ENCODE measurements at places on chromosomes 5 and 9. TPM values are rescaled to one million over a fixed set of nuclear protein-coding genes. Genes with fewer than 3 reads are reported as not detected.
A peak's percentile ranks its signal among the peaks of the same experiment; 100 is the strongest.

Gene SPOCK1
- not detected for total RNA-seq

Gene FAM151B
- total RNA-seq: 1.1 TPM

GRCh38 chr9:2624051-2624682 is 2.6 kb downstream of the VLDLR start:
- no peak for DNase-seq

DNA sequence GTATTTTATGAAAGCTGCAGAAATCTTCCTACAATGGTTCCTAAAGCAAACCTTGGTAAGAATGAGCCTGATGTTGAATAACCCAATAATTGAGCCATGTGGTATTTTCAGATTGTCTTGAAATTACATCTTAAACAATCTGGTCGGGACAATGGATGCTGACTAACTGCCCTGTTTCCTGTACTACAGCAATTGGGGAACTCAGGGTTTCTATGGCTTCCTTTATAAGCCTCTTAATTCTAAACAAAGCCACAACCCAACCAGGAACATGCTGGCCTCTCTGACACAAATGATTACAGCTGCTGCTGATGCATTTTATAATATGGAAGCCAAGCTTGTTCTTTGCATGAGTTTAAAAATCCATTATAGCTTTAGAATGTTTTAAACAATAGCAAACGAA is 30.2 kb downstream of the PTPN3 start:
- DNase-seq: no peak

DNA sequence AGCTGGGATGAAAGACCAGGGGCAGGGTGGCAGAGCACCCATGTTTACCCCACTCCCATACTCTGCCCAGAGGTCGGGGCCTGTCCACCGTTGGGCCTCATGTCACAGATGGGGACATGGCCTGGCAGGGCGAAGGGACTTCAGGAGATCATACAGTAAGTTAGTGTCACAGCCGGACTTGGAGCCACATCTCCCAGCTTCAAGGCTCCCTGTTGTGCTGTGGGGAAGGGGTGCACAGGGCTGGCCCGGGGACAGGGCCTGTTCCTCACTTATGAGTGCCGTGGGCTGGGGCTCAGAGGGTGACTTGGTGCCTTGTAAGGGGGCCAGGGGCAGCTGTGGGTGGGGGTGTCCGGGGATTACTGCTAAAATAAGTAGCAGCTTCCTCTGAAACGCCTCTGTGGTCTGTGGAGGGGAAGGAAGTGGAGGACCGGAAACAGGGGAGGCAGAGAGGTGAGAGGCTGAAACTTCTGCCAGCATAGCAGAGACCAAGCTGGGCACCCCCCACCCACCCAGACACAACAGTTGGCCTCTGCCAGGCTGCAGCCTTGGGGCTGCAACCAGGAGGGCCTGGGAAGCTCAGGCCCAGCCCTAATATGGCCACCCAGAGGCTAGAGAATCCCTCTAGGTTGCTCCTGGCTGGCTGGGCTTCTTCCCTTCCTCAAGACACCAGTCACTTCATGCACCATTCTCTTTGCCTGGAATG is 41.1 kb upstream of the NEK6 start:
- DNase-seq: peak; percentile 84

GRCh38 chr5:158458086-158458485 is 599.1 kb upstream of the CLINT1 start:
- no peak for DNase-seq

- no peak for DNase-seq
Measured at GRCh38 chr5:127804886-127805426, 101.8 kb downstream of the CCDC192 start.

DNA sequence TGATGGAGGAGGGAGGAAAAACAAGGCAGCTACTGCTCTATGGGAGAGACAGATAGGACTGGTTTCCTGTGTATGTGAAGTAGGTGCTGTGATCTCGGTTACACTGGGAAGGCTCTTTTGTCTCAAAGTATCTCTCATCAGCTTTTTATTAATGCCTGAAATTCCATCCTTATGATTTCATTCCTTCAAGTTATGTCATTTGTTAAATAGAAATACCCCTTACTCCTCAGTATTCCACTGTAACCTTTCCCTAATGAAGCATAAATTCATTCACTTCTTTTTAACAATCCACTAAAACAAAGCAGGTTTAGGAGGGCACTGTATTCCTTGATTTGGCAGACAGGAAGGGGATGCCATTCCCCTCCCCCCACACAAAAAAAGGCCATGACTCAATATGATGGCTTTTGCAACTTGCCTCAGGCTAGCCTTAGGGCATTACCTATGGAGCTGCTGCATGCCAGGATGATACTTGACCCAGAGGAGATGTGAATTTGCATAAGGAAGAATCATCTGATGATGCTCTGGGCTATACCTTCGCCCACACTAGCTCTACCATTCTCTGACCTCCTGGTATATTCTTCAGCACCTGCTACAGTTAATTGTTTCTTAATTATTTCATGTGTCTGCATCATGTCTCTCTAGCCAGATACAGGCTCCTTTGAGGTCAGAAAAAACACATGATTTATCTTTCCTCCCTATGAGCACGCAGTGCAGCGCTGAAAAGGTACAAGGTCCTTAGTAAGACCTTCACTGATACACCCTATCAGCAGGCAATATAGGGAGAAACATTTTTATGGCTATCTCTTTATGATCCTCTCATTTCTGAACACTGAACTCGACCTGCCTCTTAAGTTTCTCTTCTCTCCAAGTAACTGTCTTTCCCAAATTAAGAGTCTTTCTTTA is 26.3 kb downstream of the NR3C1 start:
- no peak for DNase-seq

DNA sequence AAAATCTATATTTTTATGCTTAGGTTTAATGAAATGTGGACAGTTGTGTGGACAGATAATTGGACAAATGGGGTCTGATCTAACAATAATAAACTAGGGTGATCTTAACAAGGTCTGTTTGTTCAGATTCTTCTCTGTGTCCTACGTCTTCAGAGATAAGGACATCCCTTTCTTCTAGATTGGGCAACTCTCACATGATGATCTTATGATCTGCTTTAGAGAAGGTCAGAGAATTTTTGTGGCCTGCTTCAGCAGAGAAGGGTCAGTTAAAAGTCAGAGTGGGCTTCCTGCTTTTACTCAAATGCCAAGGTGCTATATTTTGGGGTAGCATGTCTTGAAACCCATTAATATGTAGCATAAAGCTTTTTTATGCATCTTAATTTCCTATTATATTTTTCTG is 63.8 kb upstream of the RGMB start:
- no peak for DNase-seq

DNA sequence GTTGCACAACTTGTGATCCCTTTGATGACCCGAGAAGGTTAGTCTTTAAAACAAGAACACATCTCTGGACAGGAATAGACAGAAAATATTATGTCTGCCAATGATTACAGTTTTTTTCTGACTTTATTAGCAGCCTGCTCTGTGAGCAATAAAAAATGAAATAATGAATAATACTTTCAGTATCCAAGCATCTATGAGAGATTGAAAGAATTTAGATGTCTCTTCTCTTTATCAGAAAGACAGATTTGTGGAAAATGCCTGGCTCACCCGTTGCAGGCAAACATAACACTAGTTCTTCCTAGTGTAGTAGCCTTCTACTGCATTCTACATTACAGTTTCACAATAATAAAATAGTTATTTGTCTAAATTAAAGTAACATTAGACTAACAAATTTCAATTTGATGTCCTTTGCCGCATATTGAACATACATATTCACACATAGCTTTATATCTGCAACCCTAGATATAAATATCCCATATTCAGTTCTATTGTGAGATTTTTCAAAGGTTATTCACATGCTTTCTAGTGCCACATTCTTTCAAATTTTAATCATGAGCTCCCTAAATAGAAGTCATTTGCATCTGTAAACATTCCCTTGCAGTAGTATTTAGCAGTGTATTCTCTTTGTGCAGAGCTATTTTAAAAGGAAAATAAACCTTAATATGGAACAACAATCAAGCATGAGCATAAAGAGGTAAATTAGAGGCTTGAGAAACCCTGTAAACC is 267.3 kb downstream of the EFNA5 start:
- DNase-seq: no peak
